ENCODE measurements at places on chromosomes 6 and 20.

DNA sequence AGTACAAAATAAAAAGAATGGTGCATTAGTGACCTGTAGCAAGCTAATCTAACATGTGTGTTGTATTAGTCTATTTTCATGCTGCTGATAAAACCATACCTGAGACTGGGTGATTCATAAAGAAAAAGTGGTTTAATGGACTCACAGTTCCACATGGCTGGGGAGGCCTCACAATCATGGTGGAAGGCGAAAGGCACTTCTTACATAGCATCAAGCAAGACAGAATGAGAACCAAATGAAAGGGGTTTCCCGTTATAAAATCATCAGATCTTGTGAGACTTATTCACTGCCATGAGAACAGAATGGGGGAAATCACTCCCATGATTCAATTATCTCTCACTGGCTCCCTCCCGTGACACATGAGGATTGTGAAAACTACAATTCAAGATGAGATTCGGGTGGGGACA, 45.4 kb upstream of the AIG1 start:
- DNase-seq, result no peak

- no peak for DNase-seq
These were observed 99.9 kb upstream of the MYL9 start for GRCh38 chr20:36441416-36441815.

DNA sequence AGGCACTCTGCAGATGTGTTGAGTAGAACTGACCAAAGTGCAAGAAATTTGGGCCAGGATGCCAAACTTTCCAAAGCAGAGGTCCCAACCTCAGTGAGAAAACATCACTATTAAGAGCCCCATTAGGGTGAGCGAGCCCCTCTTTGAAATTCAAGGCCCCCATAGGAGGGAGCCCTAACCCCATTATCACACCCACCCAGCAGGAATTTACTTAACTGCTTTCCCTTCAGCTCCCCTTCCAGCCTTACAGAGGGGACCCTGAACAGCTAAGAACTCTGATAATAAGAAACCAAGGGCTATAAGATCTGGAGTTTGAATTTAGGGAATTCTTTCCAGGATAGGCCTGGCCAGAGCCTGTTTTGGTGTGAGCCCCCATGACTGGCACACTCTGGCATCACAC, 130.6 kb downstream of the NFATC2 start:
- DNase-seq, result peak; percentile 34

- no peak for DNase-seq
These were observed 124.4 kb downstream of the PTPRT start for GRCh38 chr20:43065299-43065698.

- peak; percentile 82 for DNase-seq
These were observed 32.8 kb downstream of the RAMACL start for GRCh38 chr6:166553563-166554271.

DNA sequence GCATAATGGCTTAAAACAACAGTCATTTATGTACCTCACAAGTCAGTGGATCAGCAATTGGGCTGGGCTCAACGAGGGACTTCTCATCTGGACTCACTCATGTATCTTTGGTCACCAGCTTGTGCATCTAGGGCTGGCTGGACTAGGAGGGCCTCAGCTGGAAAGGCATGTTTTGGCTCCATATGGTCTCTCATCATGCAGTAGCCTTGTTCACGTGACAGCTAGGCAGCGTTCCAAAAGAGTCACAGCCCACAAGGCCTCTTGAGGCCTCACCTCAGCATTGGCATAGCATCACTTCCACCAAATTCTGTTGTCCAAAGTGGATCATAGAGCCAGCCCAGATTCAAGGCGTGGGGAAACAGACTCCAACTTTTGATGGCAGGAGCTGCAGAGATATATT, 110.1 kb downstream of the MAFB start:
- DNase-seq, result no peak

DNA sequence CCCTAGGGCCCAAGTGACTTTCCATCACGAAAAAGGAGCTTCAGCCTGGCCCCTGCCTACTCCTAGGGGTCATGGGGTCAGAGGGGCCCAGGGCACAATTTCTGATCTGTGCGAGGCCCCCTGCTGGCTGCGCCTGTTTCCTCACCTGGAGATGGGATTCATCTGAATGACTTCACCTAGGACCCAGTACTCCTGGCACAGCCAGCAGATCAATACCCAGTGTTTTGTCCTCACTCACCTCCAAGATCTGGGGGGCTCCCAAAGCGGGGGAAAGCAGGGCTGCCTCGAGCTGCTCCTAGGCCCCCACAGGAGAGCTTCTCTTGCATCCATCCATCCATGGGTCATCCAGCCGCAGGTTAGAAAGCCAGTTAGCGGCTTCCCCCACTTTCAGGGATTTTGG, 33.8 kb downstream of the CD40 start:
- DNase-seq, result no peak

DNA sequence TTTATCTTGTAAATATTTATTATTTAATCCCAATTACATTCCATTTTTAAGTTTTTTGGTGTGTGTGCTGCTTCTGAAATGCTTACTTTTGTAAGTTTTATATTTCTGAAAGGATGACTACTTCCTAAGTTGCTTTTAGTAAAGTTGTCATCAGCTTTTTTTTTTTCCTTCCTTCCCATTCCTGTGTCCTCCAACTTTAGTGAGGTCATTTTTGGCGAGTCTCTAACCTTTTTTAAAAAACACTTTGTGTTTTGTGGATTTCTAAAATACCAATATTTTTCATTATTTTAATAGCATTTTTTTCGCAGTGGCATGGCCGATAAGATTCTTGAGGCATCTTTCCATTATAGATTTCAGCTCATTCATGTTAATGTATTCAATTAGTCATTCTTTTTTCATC, 30.9 kb downstream of the FIG4 start:
- no peak for DNase-seq

DNA sequence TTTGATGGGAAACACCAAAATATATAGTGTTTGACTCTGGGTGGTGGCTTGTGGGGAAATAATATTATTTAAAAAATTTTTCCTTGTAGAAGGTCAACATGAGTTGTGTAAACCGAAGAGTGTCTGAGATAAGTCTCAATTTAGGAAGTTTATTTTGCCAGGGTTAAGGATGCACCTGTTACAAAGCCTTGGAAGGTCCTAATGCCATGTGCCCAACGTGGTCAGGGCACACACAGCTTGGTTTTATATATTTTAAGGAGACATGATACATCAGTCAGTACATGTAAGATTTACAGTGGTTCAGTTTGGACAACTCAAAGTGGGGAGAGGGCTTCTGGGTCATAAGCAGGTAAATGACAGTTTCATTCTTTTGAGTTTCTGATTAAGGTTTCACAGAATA, 162.1 kb downstream of the ZFAND3 start:
- DNase-seq, result no peak

DNA sequence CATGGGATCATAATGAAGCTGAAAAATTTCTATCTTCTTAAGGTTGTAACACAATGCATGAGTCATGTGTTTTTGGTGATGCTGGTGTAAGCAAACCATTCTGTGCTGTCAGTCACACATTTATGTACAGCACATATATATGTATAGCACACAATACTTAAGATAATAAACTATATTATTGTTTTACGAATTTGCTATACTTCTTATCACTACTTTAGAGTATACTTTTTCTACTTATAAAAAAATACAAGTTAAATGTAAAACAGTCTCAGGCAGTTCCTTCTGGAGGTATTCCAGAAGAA, 920.1 kb upstream of the FLRT3 start:
- no peak for DNase-seq

- no peak for DNase-seq
These were observed 10.3 kb downstream of the MTHFD1L start for GRCh38 chr6:150875841-150876240.

GRCh38 chr20:58629215-58629580, 21.9 kb upstream of the STX16 start:
- no peak for DNase-seq

DNA sequence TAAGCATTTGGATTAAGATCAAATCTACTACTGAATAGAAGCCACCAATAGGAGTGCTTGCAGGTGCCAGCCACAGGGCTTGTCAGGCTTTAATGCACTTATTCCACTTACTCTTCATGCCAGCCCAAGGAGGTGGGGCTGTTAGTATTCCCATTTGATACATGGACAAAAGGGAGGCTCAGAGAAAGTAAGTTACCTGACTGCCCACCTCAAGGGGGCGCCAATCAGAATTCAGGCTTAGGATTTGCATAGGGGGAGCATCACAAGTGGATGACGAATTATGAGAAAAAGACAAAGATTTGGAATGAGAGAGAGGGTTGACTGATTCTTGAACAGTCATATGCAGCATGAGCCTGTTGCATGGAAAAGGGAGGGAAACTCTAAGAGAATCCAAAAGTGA, 188.4 kb upstream of the TSHZ2 start:
- peak; percentile 8 for DNase-seq

DNA sequence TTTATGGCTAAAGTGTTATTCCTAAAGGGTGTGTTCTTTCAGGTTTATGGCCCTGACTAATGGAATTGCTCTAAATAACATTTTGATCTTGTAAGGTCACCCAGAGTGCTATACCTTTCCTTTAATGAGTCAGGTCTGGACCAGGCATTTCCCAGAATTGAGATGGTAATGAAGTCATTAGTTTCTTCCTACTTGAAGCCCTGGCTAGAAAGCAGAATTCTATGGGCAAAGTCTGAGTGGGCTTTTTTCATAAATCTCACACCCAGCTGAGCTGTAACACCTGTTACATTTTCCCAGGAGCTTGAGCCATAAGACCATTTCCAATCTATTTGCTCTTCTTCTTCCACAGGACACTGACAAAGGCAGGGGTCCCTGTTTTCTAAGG, 122.0 kb upstream of the ID4 start:
- DNase-seq, result no peak

DNA sequence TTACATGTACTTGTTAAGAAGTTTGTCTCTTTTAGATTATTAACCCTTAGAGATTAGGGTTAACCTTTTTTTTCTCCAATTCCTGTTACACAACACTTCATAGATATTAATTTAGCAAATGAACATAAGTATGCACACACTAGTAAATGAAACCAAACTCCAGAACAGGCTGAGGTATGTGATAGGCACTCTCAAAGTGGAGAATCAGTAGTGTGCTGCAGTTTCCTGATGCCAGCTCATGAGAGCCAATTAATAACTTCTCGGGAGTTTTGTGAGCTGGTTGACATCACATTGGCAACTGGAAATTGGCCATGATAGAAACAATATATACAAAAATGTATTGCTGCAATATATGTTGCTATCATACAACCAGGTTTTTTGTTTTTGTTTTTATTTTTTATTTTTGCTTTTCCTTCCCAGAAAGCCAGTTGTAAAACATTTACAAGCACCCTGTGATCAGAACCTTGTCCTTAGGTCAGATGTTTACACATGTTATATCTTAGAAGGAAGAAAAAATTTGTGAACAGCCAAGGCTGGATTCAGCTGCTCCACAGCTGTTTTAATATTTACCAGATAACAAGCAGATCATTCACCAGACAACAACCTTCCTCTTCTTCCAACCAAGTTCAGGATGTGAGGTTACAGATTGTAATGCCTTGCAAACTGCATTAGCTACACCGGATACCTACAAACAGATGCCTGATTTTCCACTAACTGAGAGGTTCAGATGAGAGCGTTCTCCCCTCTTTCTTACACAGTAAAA, 42.4 kb upstream of the ECHDC1 start:
- DNase-seq, result no peak

- no peak for DNase-seq
These were observed 56.9 kb upstream of the NXT1 start for GRCh38 chr20:23293689-23294088.

GRCh38 chr6:57261926-57262325, 39.8 kb upstream of the RAB23 start:
- DNase-seq, result no peak

DNA sequence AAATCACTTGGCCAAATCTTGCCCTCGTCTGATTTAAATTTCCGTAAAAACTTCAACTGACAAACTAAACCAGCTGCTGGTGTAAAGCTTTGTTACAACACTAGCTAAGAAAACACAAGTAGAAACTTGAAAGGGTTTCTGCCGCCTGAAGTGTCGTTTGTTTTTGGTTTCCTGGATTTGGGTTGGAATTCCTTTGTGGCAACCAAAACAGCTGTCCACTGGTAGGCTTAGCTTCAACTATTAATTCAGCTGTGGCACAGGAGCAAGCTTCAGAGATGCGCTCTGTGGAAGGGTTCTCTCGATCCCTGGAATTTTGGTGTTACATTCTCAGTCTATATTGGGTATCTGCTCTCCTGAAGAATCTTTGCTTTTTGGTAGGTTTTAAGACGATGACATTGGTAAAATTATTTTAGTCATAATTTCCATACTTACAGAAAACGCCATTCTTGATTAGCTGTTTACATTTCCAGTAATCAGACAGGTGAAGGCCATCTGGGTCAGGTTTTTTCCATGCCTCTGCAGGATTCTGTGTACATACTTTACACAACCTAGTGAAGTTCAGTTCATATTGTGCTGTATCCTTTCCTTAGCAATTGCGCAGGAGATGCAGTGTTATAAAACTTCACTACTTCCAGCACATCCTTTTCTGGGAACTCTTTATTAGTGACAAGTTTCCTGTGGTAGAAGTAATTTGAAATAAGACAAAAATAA, 29.9 kb upstream of the SAMD3 start:
- no peak for DNase-seq

GRCh38 chr6:40349123-40349900, 237.9 kb downstream of the LRFN2 start:
- peak; percentile 62 for DNase-seq

GRCh38 chr6:158070513-158070912, 88.8 kb downstream of the SYNJ2 start:
- DNase-seq, result no peak

DNA sequence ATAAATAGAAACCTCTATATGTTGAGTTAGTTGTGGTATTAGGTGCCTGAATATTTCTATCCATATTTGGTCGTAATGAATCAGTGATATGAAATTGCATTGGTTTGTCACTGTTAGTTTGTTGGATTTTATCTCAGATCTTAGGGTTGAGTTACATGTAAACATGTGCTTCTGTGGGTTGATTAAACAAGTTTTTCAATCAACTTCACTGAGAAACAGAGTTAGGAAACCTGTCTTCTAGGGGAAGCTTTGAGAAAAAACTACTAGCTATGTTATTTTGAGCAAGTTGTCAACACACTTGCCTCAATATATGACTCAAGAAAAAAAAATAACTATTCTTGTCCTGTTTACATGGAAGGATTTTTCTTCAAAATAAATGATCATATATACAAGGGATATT, 14.8 kb upstream of the ADGB start:
- peak; percentile 39 for DNase-seq

GRCh38 chr6:22108199-22108598, 188.6 kb downstream of the PRL start:
- DNase-seq, result no peak

DNA sequence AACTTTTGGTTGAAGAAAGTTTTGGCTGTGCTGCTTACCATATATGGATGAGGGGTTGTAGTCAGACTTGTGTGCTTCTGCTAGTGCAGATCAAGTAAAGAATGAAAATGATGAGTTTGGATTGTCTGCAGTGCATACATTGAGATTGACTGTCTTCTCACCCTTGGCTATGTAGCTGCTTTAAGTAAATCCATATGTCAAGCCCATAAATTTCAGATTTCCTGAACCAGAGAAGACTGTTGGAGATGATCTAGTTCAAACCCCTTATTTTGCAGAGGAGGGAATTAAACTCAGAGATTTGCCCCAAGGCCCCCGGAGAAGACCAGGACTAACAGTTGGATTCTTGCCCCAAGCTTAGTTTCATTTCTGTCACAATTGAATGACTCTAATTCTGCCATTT, 67.2 kb downstream of the PKIB start:
- peak; percentile 39 for DNase-seq

- DNase-seq, result no peak
These were observed 75.3 kb downstream of the GMPR start for GRCh38 chr6:16313732-16314131.
